ENCODE measurements at places on chromosomes 3 and 15. TPM values are rescaled to one million over a fixed set of nuclear protein-coding genes. Genes with fewer than 3 reads are reported as not detected.

Gene LCTL
- total RNA-seq: 19.2 TPM

Gene FILIP1L
- 0.09 TPM for total RNA-seq

Gene NEIL1
- total RNA-seq: 11.2 TPM

DNA sequence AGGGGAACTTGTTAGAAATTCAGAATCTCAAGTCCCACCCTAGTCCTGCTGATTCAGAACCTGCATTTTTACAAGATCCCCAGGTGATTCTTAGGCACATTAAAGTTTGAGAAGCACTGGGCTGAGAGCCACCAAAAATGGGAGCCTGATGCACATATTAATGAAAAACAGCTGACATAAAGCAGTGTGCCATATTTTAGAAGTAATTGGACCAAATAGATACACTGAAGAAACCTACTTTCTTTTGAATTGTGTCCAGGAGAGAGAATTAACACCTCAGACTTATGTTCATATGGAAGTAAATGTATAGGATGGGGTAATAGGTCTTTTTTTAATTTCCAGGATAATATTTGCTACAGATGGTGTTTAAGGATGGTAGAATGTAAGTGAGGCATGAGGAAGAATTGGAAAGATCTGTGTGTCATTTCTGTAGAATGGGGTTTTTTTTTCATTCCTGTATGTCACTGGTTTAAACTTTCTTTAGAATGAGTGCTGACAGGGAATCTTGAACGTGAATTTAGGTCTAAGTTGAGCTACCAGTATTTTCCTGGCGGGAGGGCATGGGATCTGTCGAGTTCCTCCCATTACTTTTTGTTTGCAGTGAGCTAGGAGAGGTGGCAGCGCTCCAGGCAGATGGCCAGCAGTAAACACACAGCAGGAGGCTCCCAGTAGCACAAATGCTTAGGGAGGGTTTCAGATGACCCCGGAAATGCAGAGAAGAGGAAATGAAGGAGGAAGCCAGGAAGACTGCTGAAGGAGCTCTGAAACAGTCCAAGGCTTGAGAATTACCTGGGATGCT lies 185.6 kb downstream of the PLCL2 start:
- no peak overlapping the region for H3K4me3 ChIP-seq
- H3K27ac ChIP-seq: no peak overlapping the region
- H3K27me3 ChIP-seq: no peaks in the 10 kb centered on the region
- peaks cover 8% of the 10 kb centered on the region for H3K4me1 ChIP-seq

DNA sequence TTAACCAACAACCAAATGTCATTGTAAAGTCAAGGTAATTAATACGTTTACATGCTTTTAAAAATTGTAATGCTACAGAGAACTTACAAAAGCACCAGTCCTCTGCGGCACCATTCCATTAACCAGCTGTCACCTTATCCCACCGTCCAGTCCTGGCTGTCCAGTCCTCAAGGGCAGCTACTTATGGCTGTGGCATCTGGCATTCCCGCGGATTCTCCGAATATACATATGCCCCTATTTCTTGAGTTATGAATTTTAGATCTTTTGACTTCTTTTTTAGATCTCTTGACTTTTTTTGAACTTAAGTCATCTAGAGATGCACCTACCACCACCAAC lies 382 bp upstream of the POMGNT2 start:
- DNase-seq: no peak
- H3K27ac ChIP-seq: no peak overlapping the region
- H3K36me3 ChIP-seq: no peaks in the 10 kb centered on the region
- peak overlapping the region; percentile 77 for H3K4me3 ChIP-seq
- peaks cover 7% of the 10 kb centered on the region for H3K4me1 ChIP-seq
- H3K27me3 ChIP-seq: peaks cover 33% of the 10 kb centered on the region

GRCh38 chr15:41911691-41912345 lies 18.0 kb upstream of the SPTBN5 start:
- no peaks in the 10 kb centered on the region for H3K27me3 ChIP-seq
- no peak overlapping the region for H3K27ac ChIP-seq
- DNase-seq: no peak
- H3K36me3 ChIP-seq: no peaks in the 10 kb centered on the region
- no peak overlapping the region for H3K4me3 ChIP-seq
- no peaks in the 10 kb centered on the region for H3K4me1 ChIP-seq

DNA sequence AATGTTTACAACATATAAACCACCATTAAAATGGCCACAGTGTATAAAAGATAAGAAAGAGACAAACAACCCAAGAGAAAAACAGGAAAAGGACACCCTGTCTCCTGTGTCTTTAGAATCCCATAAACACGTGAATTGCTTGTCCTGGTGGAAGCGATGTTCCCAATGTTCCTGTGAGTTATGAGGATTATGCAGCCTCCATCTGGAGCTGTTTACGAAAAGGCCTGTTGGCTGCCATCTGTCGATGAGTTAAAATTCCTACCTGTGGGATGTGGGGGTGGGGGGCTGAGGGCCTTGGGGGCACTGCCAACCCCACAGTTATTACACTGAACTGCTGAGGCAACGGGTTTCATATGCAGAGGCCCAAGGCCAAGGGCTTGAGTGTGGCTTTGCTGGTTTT lies 13.6 kb downstream of the NISCH start:
- H3K36me3 ChIP-seq: peaks cover 5% of the 10 kb centered on the region
- no peak for DNase-seq
- no peaks in the 10 kb centered on the region for H3K27me3 ChIP-seq
- H3K4me1 ChIP-seq: no peaks in the 10 kb centered on the region

GRCh38 chr15:68430471-68431036 lies 1.4 kb downstream of the ITGA11 start:
- no peaks in the 10 kb centered on the region for H3K36me3 ChIP-seq
- H3K4me1 ChIP-seq: peaks cover 6% of the 10 kb centered on the region
- H3K27me3 ChIP-seq: peaks cover 86% of the 10 kb centered on the region
- no peak for DNase-seq
- peak overlapping the region; percentile 50 for H3K4me3 ChIP-seq

DNA sequence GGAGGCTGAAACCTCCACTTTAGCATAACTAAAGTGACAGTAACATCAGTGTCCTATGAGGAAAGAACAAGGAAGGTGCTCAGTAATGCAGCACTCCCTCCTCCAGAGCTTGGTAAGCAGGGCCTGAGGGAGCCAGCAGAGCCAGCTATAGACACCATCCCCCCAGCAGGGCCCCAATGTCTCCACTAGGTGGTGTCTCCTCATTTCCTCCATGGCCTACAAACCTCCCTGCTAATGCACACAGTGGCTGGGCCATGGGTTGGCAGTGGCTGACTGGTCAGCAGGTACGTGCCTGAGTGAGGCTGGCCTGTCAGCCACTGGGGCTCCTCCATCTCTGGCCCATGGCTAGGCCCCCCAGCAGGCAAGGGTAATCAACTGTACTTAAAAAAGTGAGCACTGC lies 13.6 kb downstream of the MRPS25 start:
- no peak overlapping the region for H3K4me3 ChIP-seq
- peak; percentile 63 for DNase-seq
- peaks cover 17% of the 10 kb centered on the region for H3K4me1 ChIP-seq
- H3K27ac ChIP-seq: no peak overlapping the region

Data from neural progenitor cell (in vitro differentiated cells).